ENCODE measurements at places on chromosomes 5 and 9. TPM values are rescaled to one million over a fixed set of nuclear protein-coding genes. Genes with fewer than 3 reads are reported as not detected.

GRCh38 chr9:35112257-35113020, 3.2 kb downstream of the ATOSB start:
- no peak overlapping the region for H3K4me3 ChIP-seq
- H3K36me3 ChIP-seq = peaks cover 6% of the 10 kb centered on the region
- no peak for DNase-seq
- peak overlapping the region; percentile 76 for H3K27ac ChIP-seq
- peaks cover 22% of the 10 kb centered on the region for H3K4me1 ChIP-seq

GRCh38 chr5:165209101-165209727, 1703.8 kb downstream of the MAT2B start:
- H3K36me3 ChIP-seq = no peaks in the 10 kb centered on the region
- H3K27ac ChIP-seq = no peak overlapping the region
- H3K4me3 ChIP-seq = no peak overlapping the region
- H3K4me1 ChIP-seq = no peaks in the 10 kb centered on the region

The TGFBR1 gene
- total RNA-seq = 12.5 TPM

GRCh38 chr5:133533541-133533940, 78.8 kb downstream of the FSTL4 start:
- H3K36me3 ChIP-seq = no peaks in the 10 kb centered on the region
- no peak for DNase-seq
- no peak overlapping the region for H3K27ac ChIP-seq
- H3K4me3 ChIP-seq = no peak overlapping the region
- no peaks in the 10 kb centered on the region for H3K4me1 ChIP-seq
- H3K27me3 ChIP-seq = no peaks in the 10 kb centered on the region

The STKLD1 gene
- total RNA-seq = 0.43 TPM

- H3K27me3 ChIP-seq = no peaks in the 10 kb centered on the region
- no peak overlapping the region for H3K27ac ChIP-seq
- no peak overlapping the region for H3K4me3 ChIP-seq
- DNase-seq = no peak
- peaks cover 2% of the 10 kb centered on the region for H3K36me3 ChIP-seq
- H3K4me1 ChIP-seq = no peaks in the 10 kb centered on the region
Observed at GRCh38 chr5:39341896-39342295, 22.4 kb downstream of the C9 start.

GRCh38 chr5:160486573-160486972, 64.9 kb downstream of the PTTG1 start:
- H3K4me3 ChIP-seq = no peak overlapping the region
- H3K36me3 ChIP-seq = no peaks in the 10 kb centered on the region

The PLAC8L1 gene
- total RNA-seq = not detected

The FOXD4L3 gene
- not detected for total RNA-seq

DNA sequence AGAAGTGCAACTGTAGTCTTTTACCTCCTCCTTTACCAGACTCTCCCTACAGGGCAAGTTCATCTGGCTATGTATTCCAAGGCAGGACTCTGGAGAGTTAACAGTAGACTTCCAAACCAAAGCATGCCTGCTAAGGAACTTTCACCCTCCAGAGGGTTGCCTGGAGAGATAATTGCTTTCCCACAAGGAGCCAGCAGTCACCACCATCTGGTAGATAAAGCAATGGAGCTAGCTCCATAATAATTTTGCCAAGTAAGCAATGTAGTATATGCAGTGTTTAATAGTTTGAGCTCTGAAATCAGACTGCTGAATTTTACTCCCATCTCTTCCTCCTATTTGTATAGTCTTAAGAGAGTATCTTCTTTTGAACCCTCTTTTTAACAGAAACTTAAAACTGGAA, 566.8 kb upstream of the PTGER4 start:
- no peaks in the 10 kb centered on the region for H3K4me1 ChIP-seq
- no peak for DNase-seq
- no peaks in the 10 kb centered on the region for H3K36me3 ChIP-seq
- H3K27ac ChIP-seq = no peak overlapping the region
- no peak overlapping the region for H3K4me3 ChIP-seq
- no peaks in the 10 kb centered on the region for H3K27me3 ChIP-seq

GRCh38 chr5:107997338-107997980, 326.7 kb upstream of the EFNA5 start:
- no peak overlapping the region for H3K27ac ChIP-seq
- H3K36me3 ChIP-seq = no peaks in the 10 kb centered on the region
- H3K4me1 ChIP-seq = no peaks in the 10 kb centered on the region

GRCh38 chr5:74953937-74954720, 87.9 kb upstream of the FAM169A start:
- no peak overlapping the region for H3K4me3 ChIP-seq
- no peaks in the 10 kb centered on the region for H3K27me3 ChIP-seq
- peaks cover 21% of the 10 kb centered on the region for H3K4me1 ChIP-seq
- no peak overlapping the region for H3K27ac ChIP-seq

GRCh38 chr5:66406761-66407336, 189.3 kb upstream of the MAST4 start:
- DNase-seq = no peak
- no peak overlapping the region for H3K4me3 ChIP-seq
- no peaks in the 10 kb centered on the region for H3K4me1 ChIP-seq
- no peaks in the 10 kb centered on the region for H3K36me3 ChIP-seq
- H3K27ac ChIP-seq = no peak overlapping the region

DNA sequence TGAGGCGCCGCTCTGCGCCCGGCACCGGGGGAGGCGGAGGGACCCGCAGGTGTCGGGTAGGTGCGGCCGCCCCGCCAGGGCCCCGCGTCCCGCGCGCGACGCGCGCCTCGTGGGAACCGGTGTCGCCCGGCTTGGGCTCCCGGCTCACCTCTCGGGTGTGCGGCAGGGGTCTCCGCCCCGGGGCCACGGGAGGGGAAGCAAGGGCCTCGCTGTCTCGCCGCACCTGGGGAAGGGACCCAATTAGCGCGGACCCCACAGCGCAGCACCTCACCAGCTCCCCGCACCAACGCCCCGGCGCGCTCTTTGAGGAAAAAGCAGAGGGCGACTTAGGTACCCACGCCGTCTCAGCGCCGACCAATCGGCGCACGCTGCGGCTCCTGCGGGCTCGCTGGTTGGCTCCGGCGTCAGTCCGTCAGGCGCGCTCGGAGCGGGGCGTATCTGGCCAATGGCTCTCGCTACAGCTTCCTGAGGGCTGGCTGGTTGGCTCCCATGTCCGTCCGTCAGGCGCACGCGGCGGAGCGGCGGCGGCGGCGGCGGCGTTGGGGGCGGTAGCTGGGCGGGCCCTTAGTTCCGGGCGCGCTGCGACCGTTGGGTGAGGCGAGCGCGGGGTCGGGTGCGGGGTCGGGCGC, at the start of gene TRAF2:
TRAF2 (plus strand) TSS at position 567 of the 629 bp plus-strand sequence. CDS start 12,225 bp downstream, outside the sequence.
- no peaks in the 10 kb centered on the region for H3K27me3 ChIP-seq
- H3K4me3 ChIP-seq = peak within 1 kb of the TSS; percentile 97

The TEX48 gene
- not detected for total RNA-seq

GRCh38 chr5:37804401-37804800, 35.4 kb downstream of the GDNF start:
- H3K36me3 ChIP-seq = no peaks in the 10 kb centered on the region
- H3K4me1 ChIP-seq = no peaks in the 10 kb centered on the region
- no peaks in the 10 kb centered on the region for H3K27me3 ChIP-seq
- no peak overlapping the region for H3K27ac ChIP-seq
- no peak for DNase-seq
- no peak overlapping the region for H3K4me3 ChIP-seq

- H3K4me3 ChIP-seq = no peak overlapping the region
- no peaks in the 10 kb centered on the region for H3K27me3 ChIP-seq
- no peaks in the 10 kb centered on the region for H3K4me1 ChIP-seq
Observed at GRCh38 chr5:76709762-76710161, 6.2 kb upstream of the F2R start.

DNA sequence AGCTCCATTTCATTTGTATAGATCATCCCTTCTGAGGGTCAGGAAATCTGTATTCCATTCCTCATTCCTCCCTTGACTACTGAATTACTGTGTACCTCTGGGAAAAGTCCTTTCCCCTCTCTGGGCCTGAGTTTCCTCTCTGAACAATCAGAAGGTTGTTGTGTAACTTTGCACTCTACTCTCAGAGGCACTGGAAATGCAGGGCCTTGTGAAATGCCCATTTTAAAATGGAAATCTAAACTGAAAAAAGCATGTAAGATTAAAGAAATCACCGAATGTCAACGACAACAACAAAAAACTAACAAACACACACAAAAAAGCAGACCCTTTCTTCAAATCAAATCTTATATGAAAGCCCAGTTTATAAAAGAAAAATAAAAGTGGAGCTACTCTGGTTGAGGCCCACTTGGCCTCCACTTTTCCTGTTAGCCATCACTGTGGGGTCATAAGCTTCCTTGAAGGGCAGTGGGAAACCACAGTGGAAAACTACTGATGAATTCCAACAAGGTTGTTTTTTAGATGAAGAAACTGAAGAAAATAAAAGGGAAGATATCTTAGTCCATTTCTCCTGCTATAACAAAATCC, 21.6 kb upstream of the GRPEL2 start:
- no peak overlapping the region for H3K27ac ChIP-seq
- H3K4me3 ChIP-seq = no peak overlapping the region
- H3K27me3 ChIP-seq = no peaks in the 10 kb centered on the region
- H3K36me3 ChIP-seq = no peaks in the 10 kb centered on the region
- DNase-seq = no peak

- no peaks in the 10 kb centered on the region for H3K36me3 ChIP-seq
- DNase-seq = no peak
- no peaks in the 10 kb centered on the region for H3K27me3 ChIP-seq
Observed at GRCh38 chr9:18061856-18062255, 412.1 kb upstream of the ADAMTSL1 start.

The CYLC2 gene
- not detected for total RNA-seq

DNA sequence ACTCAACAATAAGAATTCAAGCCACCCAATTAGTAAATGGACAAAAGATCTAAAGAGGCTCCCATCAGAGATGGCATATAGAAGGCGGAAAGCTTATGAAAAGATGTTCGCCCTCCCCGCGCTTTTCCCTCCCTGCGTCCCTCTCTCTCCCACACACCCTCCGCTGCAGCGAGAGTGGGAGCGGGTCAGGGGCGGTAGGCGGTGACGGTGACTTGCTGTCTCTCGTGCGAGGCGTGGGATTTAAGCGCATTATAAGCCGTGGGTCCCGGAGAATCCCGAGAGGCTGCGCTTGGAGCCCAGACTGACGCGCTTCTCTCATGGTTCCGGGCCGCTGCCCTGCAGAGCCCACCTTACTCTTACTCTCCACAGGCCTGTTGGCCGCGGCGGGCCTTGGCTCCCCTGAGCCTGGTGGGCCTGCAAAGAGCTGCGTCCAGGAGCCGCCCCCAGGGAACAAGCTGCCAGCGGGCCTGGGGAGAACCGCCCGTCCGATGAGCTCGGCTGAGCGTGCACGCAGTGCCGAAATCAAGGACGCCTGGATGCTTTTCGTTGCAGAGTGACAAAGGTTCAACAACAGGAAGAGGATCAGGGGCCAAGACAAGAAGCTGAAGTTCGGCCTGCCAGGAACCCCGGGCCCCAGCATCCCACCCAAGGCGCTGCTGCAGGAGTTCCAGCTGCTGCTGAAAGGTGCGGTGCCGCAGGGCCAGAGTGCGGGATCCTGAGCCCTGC, 42.6 kb upstream of the BICD2 start:
- no peak for DNase-seq
- H3K36me3 ChIP-seq = no peaks in the 10 kb centered on the region
- H3K27ac ChIP-seq = no peak overlapping the region
- no peak overlapping the region for H3K4me3 ChIP-seq

GRCh38 chr9:6566409-6567139, 79.0 kb downstream of the GLDC start:
- H3K36me3 ChIP-seq = no peaks in the 10 kb centered on the region
- H3K4me3 ChIP-seq = no peak overlapping the region
- no peaks in the 10 kb centered on the region for H3K4me1 ChIP-seq

- no peaks in the 10 kb centered on the region for H3K4me1 ChIP-seq
- H3K4me3 ChIP-seq = no peak overlapping the region
- DNase-seq = no peak
- no peaks in the 10 kb centered on the region for H3K36me3 ChIP-seq
- H3K27ac ChIP-seq = no peak overlapping the region
Observed at GRCh38 chr9:34876096-34876495, 82.0 kb upstream of the PHF24 start.

Data from right lobe of liver (tissue), 6 donors.